ENCODE measurements at places on chromosomes 2 and 18.

- no peak for DNase-seq
These were observed 528.0 kb upstream of the TNP1 start for GRCh38 chr2:217387776-217388387.

GRCh38 chr2:201618744-201619662 is 24.3 kb downstream of the TMEM237 start:
- peak; percentile 59 for DNase-seq

- no peak for DNase-seq
These were observed 4.5 kb downstream of the GFPT1 start for GRCh38 chr2:69382547-69382946.

GRCh38 chr2:136344339-136344738 is 226.4 kb upstream of the CXCR4 start:
- DNase-seq, result no peak

- DNase-seq, result no peak
These were observed 6.1 kb downstream of the GPR17 start for GRCh38 chr2:127651971-127652550.

- DNase-seq, result no peak
These were observed 156.6 kb downstream of the DYSF start for GRCh38 chr2:71609958-71610357.

GRCh38 chr2:42567806-42568400 is 529 bp upstream of the MTA3 start:
- peak; percentile 74 for DNase-seq

- DNase-seq, result no peak
These were observed 40.8 kb upstream of the GRB14 start for GRCh38 chr2:164662066-164662465.

- DNase-seq, result no peak
These were observed 199.7 kb downstream of the TPGS2 start for GRCh38 chr18:36629138-36629530.

- no peak for DNase-seq
These were observed 331.8 kb upstream of the SLC8A1 start for GRCh38 chr2:40783704-40784103.

DNA sequence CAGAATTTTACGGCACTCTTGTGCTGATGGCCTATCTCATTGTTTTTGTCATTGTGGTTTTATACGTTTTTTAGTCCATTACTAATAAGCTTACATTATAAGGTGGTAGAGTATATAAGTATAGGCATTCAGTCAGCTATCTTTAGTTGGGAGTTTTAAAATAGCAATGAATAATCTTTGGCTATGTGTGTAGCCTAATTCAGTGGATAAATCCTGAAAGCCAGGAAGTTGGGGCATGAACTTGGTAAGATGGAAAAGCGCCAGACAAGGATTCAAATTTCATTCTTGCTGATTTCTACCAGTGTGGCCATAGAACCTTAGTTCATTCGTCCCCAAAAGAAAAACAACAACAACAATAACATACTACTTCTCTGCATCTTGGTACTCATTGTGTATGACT is 31.2 kb downstream of the EPC2 start:
- no peak for DNase-seq

DNA sequence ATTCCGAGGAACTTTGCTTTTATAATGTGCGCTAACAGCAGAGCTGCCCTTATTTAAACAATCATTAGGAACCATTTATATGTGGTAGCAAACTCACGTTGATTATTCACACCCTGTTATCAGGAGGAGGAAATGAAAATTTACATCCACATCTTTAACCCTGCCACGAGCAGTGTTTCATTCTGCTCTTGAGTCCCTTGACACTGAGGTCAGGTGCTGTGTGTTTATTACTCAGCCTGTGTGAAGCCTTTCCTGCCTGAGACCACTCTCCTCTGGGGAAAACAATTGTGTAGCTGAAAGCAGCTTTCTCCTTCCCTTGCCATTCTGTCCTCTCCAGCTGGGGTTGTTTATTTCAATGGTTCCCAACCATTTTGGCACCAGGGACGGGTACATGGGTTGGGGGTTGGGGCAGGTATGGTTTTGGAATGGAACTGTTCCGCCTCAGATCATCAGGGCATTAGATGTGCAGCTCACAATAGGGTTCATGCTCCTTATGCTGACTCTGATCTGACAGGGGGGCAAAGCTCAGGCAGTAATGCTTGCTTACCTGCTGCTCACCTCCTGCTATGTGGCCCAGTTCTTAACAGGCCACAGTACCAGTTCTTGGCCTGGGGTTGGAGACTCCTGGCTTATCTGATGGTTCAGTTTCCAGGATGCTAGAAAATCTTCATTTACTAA is 651.1 kb downstream of the TDRD15 start:
- no peak for DNase-seq

- DNase-seq, result no peak
These were observed 278.9 kb upstream of the DLGAP1 start for GRCh38 chr18:4734021-4734420.

DNA sequence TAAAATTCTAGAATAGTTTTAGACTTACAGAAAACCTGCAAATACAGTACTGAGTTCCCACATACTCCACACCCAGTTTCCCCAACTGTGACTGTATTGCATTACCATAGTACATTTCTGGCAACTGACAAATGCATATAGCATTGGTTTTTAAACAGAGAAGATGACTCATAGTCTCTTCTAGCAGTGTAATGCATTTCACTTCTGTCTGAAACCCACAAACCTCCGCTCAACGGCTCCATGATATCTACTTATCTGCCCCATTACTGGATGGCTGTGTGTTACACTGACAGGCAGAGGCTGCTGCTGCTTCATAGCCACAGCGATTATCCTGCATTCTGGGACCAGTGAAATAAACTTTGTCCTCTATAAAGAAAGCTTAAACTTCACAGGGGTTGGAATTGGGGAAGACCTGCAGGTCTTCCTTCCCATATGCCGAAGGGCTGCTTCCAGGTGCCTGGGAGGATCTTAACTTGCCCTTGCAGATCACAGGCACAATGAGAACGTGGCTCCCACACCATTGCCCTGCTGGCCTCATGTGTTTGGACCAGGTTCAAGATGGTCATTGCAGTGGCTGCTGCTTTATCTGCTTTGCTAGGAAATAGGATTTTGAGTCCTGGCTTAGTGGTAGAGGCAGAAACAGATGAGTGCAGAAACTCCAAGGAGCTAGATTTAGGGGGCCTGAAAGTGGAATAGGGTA is 742.6 kb upstream of the HS6ST1 start:
- DNase-seq, result no peak

- peak; percentile 58 for DNase-seq
These were observed 11.3 kb upstream of the KCNF1 start for GRCh38 chr2:10900216-10901109.

DNA sequence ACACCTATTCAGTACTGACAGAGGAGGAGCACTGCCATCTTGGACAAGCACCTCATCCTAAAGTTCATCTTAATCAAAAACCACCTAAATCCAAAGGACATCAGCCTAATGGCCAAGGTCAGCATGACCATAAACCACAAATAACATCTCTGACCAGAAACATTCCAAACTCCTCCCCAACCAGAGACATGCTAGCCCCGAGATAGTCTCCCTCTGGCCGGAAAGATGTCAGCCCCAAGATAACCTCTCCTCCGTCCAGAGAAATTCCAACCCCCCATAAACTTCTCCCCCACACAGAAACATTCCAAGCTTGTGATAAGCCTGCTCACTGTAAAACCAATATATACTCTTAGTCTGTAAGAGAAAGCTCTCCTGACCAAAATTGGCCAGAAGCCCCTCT is 260.6 kb downstream of the CLIP4 start:
- DNase-seq, result no peak

- DNase-seq, result no peak
These were observed 228.3 kb downstream of the MYCN start for GRCh38 chr2:16168506-16169264.

GRCh38 chr2:176383836-176384442 is 114.7 kb downstream of the MTX2 start:
- no peak for DNase-seq

DNA sequence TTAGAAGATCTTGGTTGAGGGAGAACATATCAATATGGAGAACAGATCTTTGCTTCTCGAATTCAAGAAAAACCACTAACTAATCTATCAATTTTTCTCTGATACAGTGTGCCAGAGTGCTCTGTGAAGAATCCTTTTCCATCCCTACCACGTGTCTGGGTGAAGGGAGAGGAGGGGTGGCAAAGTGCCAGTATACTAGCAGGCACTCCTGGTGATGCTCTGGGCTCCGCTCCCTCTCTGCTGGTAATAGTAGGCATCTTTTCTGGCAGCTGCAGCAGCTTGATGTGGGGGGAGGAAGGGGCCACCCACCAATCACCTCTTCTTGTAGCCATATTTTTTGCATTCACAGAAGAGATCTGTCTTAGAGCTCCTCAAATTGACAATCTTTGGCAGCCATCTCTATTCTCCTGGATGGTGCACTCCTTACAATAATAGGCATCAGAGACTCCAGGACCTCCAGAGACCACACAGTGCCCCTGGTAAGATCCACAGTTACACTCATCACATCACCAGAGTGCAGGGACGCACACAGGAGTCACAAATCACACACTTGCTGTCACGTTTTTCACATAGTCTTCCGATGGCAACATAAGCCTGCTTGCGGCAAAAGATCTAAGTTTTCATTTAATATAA is 15.7 kb downstream of the STK39 start:
- no peak for DNase-seq

Data from NCI-H510A treated with DMSO at 0.1 percent for 48 hours (cell line).